LHCN-M2 (cell line): ENCODE measurements at places on chromosomes 2 and 18. TPM values are rescaled to one million over a fixed set of nuclear protein-coding genes. Genes with fewer than 3 reads are reported as not detected.

The CNRIP1 gene
- 31.6 and 36.4 TPM in 2 replicates for total RNA-seq

DNA sequence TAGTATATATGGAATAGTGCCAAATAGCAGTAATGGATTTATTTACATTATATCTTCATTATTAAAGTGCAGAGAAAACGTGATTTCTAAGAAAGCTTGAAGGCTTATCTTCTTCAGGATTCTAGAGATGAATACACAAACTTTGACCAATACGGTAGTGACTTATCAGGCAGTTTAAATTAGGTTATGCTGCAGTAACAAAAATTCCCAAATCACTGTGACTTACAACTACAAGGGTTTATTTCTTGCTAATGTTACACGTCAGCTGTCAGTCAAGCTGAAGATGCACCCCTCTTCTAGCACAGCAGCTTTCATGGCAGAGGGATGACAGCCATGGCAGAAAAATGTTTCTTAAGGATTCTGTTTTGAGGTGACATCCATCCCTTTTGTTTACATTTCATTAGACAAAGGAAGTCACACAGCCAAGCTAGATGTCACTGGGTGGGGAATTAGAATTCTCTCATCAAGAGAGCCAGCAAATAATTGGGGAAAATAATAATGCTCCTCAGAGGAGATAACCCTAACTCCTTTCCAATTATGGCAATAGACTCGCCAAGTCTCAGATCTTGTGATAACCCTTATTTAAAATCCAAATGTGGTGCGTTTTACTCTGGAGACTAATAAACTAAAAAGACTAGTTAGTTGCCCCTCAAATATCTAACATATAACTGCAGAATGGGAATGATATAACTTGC, 268.3 kb upstream of the CYP26B1 start:
- DNase-seq = no peak

- DNase-seq = no peak
Observed at GRCh38 chr2:217611626-217612127, 391.1 kb downstream of the TNS1 start.

The LDLRAD4 gene
- total RNA-seq = 0.58 TPM in 1 of 2 replicates, not detected in the other

DNA sequence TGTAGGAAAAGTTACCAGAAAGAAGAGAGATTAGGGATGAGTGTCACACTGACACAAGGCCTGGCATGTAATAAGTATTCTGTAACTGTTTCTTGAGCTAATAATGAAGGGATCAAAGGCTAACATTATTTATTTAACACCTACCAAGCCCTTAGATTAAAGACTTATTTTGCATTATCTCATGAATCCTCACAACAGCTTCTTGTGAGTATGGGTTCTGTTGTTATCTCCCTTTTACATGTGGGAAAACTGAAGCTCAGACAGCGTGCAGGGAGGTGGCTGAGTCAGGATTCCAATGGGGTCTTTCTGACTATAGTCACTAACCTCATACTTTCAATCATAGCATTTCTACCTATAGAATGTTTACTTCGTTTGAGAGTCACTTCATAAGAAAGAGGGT, 79.0 kb upstream of the PROKR1 start:
- no peak for DNase-seq

The HAAO gene
- total RNA-seq = not detected in 2 replicates

The XIRP2 gene
- total RNA-seq = under 0.01 and 0.06 TPM in 2 replicates

GRCh38 chr18:45731716-45732115, 7.7 kb downstream of the SLC14A1 start:
- no peak for DNase-seq

DNA sequence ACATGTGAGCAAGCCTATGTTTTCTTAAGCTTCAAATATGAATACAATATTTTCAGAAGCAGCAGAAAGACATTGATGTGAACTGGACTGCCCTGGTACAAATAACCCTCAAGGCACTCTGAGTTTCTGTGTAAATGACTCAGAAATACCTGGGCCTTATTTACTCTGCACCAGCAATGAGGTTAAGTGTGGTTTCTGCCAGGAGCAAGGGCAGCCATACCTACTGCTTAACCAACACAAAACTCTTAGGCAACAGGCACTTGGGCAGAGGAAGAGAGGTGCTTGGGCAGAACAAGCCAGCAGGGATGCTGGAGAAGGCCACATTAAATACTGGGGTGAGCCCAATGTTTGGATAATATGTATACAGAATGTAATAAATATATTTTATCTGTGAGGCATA, 29.4 kb upstream of the ARL5A start:
- no peak for DNase-seq

- no peak for DNase-seq
Observed at GRCh38 chr2:143691121-143691520, 561.9 kb downstream of the ARHGAP15 start.

DNA sequence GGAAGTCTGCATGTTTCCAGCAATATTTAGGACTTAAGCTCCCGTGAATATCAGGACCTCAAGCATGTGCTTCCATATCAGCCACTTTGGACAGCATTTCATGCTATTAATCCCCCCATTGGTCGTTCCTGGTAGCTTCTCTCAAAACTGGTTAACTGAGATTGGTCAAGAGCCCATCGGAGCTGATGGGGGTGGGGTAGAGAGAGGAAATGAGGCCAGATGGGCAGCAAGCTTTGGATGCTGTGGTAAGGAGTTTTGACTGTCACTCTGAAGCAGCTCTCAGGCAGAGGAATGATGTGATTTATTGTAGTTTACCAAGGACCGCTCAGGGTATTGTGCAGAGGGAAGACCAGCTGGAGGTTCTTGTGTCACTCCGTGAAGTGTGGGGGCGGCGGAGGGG, 81.8 kb downstream of the FAM168B start:
- DNase-seq = no peak

DNA sequence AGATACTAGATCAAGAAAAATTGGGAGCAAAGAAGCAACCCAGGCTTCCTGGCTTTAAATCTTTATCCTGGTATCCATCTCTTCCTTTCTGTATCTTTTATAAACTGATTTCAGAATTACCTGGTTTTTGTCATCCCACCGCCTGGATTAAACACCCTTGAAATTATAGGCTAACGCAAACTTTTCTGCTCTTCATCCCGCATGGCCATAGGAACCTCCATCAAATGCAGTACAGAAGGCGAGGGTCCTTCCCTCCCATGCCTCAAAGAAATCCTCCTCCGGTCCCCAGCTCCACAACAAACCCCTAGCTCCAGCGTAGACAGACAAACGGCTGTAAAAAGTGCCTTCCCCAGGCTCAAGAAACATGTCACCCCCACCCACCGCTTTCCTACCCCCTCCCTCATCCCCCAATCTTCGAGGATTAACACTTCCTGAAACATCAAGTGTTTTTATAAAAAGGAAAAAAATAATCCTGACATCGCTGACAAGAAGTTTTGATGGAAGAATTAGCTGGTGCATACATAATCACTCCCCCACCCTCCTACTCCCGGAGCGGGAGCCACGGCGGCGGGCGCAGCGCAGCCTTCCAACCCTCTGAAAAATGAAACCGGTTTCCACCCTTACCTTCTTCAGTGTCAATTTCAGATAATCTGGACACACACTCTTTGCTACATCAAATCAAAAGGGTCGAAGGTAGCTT, 7.6 kb downstream of the DLX1 start:
- no peak for DNase-seq

DNA sequence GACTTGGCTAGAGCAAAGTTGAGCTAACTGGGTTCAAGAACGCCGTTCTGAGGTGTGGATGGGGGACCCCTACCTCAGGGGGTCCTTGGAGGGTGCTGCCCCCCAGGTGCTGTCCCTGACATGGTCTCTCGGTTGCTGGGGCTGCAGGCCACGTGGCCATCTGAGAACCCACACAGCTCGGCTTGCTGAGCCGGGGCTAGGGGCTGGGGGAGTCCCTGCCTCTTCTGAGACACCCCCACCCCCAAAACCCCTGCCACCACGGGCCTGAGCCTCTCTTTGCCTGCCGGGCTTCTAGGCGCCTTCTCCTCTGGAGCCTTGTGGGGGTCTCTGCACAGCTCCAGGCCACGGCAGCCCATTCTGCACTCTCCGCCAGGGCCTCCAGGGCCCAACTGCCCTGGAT, 52.0 kb upstream of the LAMA1 start:
- no peak for DNase-seq

GRCh38 chr2:234444893-234445292, 52.0 kb downstream of the ARL4C start:
- peak; percentile 80 for DNase-seq

- DNase-seq = no peak
Observed at GRCh38 chr2:127426501-127427354, 8.5 kb downstream of the PROC start.

The TXNDC2 gene
- total RNA-seq = 0.32 and 0.63 TPM in 2 replicates

GRCh38 chr2:9107168-9108025, 99.2 kb upstream of the ASAP2 start:
- DNase-seq = no peak

DNA sequence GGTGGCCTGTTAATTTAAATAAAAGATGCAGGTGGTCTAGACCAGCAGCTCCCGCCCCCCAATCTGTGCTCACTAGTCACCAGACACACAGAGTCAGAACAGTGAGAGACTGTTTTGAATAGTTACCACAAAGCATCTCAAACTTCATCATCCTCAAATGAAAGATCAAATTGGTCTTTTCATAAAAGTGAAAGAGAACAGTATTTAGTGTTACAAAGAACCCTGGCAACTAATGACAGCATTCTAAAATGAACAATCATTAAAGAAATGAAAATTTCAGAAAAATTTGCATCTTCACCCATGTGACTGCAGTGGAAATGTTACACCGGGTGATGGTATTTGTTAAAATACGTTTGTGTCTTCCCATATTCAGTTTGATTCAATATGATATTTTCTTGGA, 65.5 kb upstream of the PMAIP1 start:
- DNase-seq = no peak

The RAB6C gene
- total RNA-seq = not detected in 2 replicates

The SCYGR2 gene
- not detected in 2 replicates for total RNA-seq

GRCh38 chr2:85112906-85113625, 20.1 kb upstream of the TCF7L1 start:
- peak; percentile 59 for DNase-seq

GRCh38 chr2:149625671-149626070, 38.1 kb upstream of the MMADHC start:
- no peak for DNase-seq

The RSAD2 gene
- total RNA-seq = 0.06 TPM in 1 of 2 replicates, not detected in the other

The DYSF gene
- 44.2 and 59.5 TPM in 2 replicates for total RNA-seq
